Sigmoid colon (tissue), 7 donors: ENCODE measurements at places on chromosomes 7 and 10. TPM values are rescaled to one million over a fixed set of nuclear protein-coding genes. Genes with fewer than 3 reads are reported as not detected.
A peak's percentile ranks its signal among the peaks of the same experiment; 100 is the strongest.

DNA sequence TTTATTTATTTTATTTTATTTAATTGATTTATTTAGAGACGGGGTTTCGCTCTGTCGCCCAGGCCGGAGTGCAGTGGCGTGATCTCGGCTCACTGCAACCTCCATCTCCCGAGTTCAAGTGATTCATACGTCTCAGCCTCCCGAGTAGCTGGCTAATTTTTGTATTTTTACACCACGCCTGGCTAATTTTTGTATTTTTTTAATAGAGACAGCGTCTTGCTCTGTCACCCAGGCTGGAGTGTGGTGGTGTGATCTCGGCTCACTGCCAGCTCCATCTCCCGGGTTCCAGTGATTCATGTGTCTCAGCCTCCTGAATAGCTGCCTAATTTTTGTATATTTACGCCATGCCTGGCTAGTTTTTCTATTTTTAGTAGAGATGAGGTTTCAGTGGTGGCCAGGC, 34.2 kb downstream of the AP5Z1 start:
- no peaks in the 10 kb centered on the region for H3K36me3 ChIP-seq
- peaks cover 5% of the 10 kb centered on the region for H3K27me3 ChIP-seq
- no peak for DNase-seq
- H3K4me1 ChIP-seq = no peaks in the 10 kb centered on the region

The OR6B1 gene
- not detected for total RNA-seq

The SPDYE5 gene
- total RNA-seq = not detected

DNA sequence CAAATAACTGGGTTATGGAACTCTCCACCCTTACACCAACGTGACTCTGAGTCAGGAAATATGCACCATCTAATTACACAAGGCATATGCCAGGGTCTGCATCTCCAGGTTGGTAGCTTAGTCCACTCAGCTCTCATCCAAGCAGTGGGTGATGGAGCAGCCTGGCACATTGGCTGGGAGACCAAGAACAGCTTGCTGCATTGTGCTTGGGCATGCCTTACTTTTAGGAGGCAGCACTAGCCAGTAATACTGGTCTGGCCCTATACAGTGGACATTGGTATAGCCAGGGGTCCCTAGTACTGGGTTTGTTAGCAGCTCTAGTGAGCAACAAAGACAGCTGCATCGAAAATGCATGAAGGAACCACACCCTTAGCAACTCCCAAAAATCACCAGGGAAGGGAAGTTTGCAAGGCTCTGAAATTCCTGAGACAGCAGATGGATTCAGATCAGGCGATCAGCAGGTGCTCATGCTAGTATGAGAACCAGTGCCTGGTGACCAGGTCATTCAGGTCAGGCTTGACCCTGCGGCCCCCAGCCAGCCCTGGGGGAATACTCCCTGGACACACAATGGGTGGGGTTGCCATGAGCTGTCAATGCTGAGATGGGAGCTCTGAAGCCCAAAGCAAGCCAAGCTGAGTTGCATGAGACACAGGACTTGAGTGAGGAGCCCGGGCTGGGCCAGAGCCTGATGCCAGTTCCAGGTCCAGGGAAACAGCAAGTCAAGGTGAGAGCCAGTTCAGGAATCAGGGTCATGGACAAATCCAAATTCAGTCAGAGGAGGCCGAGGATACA, 217.9 kb upstream of the ZMIZ1 start:
- DNase-seq = no peak
- H3K27ac ChIP-seq = no peak overlapping the region
- H3K4me3 ChIP-seq = no peak overlapping the region
- no peaks in the 10 kb centered on the region for H3K27me3 ChIP-seq
- no peaks in the 10 kb centered on the region for H3K4me1 ChIP-seq

The GARIN1A gene
- total RNA-seq = 2.2 TPM

The C10orf67 gene
- total RNA-seq = not detected

- DNase-seq = no peak
- H3K36me3 ChIP-seq = no peaks in the 10 kb centered on the region
- H3K27ac ChIP-seq = peak overlapping the region; percentile 92
- no peaks in the 10 kb centered on the region for H3K27me3 ChIP-seq
- H3K4me1 ChIP-seq = peaks cover 28% of the 10 kb centered on the region
- H3K4me3 ChIP-seq = peak overlapping the region; percentile 77
These were observed 455 bp downstream of the CUL2 start for GRCh38 chr10:35089611-35090161.

DNA sequence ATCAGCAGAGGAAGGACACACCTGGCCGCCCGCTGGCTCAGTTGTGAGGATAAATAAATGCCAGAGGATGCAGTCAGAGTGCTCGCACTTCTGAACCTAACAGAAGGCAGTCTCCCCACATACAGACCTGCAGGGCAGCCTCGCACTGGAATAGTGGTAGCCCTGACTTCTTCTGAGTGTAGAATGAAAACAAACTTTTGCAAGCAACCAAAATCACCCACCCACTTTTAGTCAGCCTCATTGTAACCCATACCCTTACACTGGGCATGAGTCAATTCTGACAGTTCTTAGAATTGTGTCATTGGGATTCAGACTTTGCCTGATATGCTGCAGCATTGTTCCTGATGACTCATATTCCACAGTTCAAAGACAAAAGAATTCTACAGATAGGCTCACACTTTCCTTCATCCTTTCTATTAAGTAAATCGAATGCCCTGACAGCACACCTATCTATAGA, 167.0 kb upstream of the CDK1 start:
- H3K36me3 ChIP-seq = no peaks in the 10 kb centered on the region
- H3K27me3 ChIP-seq = no peaks in the 10 kb centered on the region
- H3K27ac ChIP-seq = no peak overlapping the region

The LDB1 gene
- total RNA-seq = 88.4 TPM

DNA sequence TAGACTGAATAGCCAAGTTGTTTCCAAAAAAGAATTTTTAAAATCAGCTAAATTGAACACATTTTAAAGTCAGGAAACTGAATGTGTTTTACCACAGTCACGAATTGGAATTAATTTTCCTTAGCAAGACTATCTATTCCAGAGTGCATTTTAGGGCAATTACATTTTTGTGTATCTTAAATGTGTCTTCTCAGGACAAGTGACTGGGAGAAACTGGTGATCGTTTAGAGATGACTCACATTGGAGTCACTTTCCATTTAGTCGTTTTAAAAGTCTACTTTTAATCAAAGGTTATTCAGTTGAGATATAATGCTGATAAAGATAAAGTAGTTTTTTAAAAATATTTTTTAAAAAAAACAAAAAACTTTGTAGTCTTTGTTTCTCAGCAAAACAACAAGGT, 191.7 kb upstream of the SLC26A5 start:
- H3K4me3 ChIP-seq = no peak overlapping the region
- H3K36me3 ChIP-seq = no peaks in the 10 kb centered on the region
- no peaks in the 10 kb centered on the region for H3K27me3 ChIP-seq
- H3K27ac ChIP-seq = no peak overlapping the region
- no peaks in the 10 kb centered on the region for H3K4me1 ChIP-seq

DNA sequence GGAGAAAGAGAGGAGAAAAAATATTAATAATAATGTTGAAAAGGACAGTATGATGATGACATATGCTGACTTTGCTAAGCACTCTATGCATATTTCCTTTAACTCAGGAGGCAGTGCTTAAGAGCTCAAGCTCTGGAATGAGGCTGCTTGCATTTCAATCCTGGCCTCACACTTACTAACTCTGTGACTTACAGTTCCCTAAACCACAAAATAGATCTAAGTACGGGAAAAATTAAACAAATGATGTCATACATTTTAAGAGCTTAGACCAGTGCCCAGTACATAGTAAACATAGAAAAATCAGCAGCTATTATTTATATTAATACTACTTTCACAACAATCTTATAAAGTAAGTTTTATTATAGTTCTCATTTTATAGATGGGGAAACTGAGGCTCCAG, 61.3 kb downstream of the GFRA1 start:
- no peaks in the 10 kb centered on the region for H3K27me3 ChIP-seq
- no peak for DNase-seq
- H3K4me1 ChIP-seq = peaks cover 28% of the 10 kb centered on the region

The VWA2 gene
- 0.36 TPM for total RNA-seq

GRCh38 chr10:80900661-80901060, 363.0 kb downstream of the SH2D4B start:
- no peaks in the 10 kb centered on the region for H3K36me3 ChIP-seq
- no peaks in the 10 kb centered on the region for H3K27me3 ChIP-seq
- no peak overlapping the region for H3K27ac ChIP-seq
- DNase-seq = no peak
- no peaks in the 10 kb centered on the region for H3K4me1 ChIP-seq
- no peak overlapping the region for H3K4me3 ChIP-seq

- no peaks in the 10 kb centered on the region for H3K27me3 ChIP-seq
- H3K36me3 ChIP-seq = no peaks in the 10 kb centered on the region
- no peak overlapping the region for H3K27ac ChIP-seq
- DNase-seq = no peak
- H3K4me3 ChIP-seq = no peak overlapping the region
These were observed 642.9 kb downstream of the SDK1 start for GRCh38 chr7:3943779-3944520.

The ENTPD1 gene
- total RNA-seq = 28.2 TPM
